Vagina (tissue), 2 donors: ENCODE measurements at places on chromosomes 6 and 20. TPM values are rescaled to one million over a fixed set of nuclear protein-coding genes. Genes with fewer than 3 reads are reported as not detected.
A peak's percentile ranks its signal among the peaks of the same experiment; 100 is the strongest.

Gene CCN5
- 134 TPM for total RNA-seq

Gene ID4
- 27.7 TPM for total RNA-seq

Gene ADGB
- not detected for total RNA-seq

Gene OTOR
- not detected for total RNA-seq

Gene PACRG
- total RNA-seq, result not detected

Gene RTN4IP1
- 2.9 TPM for total RNA-seq

Gene GNRH2
- not detected for total RNA-seq

Gene SEL1L2
- not detected for total RNA-seq

DNA sequence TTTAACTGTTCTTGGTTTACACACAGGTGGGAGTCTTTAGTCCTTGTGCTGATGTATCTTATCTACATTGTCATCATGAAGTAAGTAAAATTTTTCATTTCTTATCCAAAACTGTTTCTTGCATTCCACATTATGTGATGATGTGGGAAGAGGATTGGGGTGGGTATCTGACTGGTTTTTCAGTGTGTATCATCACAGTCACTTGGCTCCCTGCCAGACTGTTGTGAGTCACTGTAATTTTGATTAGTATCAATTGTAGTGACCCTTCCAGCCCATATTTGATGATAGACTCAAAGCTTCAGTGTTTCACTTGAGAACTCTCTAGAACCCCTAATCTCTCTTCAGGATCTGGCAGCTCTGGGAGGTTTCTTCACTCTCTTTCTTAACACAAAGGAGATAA, 84.5 kb upstream of the RIN2 start:
- no peak for DNase-seq

DNA sequence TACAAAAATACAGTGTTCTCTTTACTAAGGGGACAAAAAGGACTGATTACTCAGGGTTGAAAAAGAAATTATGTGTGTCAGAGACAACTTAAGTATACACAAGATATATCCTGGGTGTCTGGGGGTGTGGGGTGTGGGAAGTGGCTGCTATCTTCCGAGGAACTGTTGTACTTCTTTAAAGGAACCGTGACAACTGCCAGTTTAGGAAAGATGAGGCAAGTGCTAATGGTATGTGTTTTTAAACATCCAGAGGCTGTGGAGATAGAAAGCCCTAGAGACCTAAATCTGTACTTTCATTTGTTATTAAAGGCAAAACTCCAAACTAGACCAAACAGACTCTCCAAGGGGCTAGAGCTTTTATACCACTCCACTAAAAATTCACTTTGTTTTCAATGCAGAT, 95.6 kb downstream of the SNAP25 start:
- DNase-seq, result no peak

- no peak for DNase-seq
Observed at GRCh38 chr6:142679907-142680700, 264.9 kb downstream of the HIVEP2 start.

- DNase-seq, result no peak
Observed at GRCh38 chr6:156111913-156112312, 656.3 kb upstream of the NOX3 start.

DNA sequence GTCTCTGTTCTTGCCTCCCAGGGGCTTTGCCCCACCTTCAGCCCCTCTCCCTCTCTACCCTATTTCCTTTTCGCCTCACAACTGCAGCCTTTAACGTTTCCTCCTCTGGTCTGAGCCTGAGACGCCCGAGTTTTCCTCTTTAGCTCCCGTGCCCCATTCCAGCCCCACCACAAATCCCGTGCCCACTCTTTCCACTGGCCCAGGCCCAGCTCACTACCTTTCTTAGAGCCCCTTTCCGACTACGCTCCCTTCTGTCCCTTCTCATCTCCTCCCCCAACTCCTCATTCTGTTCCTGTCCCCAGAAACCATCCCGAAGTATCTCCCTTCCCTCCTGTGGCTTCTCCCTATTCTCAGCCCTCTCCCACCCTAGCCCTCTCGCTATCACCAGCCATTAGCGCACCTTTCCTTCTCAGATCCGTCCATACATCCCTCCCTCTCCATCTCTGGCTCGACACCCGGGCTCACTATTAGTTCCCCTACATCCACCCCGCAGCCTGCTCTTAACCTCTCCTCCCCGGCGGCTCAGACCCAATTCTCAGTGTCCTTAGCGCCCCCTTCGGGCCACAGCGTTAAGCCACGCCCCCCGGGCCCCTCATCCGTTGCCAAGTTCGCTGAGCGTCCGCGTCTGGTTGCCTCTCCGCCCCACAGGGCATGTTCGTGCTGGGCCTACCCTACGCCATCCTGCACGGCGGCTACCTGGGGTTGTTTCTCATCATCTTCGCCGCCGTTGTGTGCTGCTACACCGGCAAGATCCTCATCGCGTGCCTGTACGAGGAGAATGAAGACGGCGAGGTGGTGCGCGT, 2.7 kb downstream of the SLC32A1 start:
- no peak for DNase-seq

- no peak for DNase-seq
Observed at GRCh38 chr6:29537714-29538403, 21.7 kb downstream of the UBD start.

DNA sequence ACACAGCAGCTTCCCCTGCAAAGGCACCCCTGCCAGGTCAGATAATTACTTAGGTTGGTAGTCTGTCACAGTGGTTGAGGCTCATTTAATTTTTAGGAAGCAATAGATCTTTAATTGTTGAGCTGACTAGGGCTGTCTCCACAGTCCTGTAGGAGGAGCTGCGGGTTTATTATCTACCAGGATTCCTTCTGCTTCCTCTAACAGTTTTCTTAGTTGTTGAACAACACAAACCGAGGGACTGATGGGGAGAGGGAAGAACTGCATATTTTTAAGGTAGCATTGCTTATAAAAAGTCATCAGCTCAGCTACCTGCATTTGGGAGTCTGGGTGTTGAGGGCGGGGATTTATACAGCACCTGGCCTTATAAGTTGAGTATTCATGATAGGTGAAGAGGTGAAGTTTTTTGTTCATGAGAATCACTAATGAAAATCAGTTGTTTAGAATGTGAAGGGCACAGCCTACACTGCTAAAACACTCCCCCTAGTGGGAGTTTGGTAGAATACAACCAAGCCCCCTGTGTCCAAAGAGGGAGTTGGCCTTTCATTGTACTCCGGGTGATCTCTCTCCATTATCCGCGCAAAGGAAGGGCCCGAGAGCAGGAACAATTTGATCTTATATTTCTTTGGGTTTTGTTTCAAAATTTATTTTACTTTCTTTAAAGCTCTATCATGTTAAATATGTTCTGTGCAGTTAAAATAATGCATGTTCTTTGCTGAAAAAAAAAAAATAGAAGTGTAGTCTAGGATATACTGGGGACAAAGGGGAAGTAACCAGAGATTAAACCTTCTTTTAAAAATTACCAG, 69.6 kb downstream of the SSR1 start:
- no peak for DNase-seq

DNA sequence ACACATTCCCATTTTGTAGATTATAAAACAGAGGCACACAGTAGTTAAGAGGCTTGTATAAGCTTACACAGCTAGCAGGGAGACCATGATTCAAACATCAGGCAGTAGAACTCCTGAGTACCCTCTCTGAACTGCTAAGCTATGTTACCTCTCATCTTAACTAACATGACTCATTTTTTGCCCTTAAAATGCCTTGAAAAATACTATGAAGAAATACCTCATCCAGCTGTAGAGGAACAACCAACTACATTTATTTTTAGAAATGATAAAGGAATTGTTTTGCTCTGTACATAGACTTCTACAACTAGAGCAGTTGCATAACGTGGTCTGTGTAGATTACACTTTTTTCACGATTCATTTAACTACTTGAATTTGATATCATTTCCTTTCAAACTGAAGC, 102.1 kb downstream of the FLRT3 start:
- DNase-seq, result no peak

DNA sequence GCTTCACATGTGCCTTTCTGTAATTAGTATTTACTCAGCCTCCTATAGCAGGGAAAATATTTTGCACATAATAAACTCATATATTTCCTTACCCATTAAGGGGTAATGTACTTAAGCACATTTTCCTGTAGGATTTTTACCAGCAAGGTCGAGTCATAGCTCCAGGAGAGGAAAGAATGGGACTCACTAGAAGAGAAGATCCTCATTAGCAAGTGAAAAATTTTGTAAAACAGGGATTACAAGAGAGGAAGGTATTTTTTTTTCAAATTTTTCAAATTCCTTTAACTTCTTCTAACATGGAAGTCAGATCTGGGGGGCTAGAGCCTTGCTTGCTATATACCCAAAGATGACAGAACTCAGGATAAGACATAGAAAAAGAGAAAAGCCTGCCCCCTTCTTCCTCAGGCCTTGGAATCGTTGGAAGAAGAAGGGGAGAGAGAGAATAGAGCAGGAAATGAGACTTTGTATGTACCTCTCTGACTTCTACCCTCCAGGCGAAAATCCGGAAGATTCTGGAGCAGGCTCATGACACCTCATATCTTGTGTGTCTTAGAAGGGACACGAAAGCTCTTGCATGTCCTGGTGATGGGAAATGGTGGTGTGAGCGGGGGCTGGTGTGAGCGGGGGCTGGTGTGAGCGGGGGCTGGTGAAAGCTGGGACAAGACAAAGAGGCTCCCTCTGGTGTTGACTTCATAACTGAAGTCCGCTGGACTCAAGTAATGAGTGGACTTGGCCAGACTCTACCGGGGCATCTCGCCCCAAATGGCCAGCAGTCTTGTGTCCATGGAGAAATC, 256.9 kb upstream of the PLCB4 start:
- DNase-seq, result no peak

DNA sequence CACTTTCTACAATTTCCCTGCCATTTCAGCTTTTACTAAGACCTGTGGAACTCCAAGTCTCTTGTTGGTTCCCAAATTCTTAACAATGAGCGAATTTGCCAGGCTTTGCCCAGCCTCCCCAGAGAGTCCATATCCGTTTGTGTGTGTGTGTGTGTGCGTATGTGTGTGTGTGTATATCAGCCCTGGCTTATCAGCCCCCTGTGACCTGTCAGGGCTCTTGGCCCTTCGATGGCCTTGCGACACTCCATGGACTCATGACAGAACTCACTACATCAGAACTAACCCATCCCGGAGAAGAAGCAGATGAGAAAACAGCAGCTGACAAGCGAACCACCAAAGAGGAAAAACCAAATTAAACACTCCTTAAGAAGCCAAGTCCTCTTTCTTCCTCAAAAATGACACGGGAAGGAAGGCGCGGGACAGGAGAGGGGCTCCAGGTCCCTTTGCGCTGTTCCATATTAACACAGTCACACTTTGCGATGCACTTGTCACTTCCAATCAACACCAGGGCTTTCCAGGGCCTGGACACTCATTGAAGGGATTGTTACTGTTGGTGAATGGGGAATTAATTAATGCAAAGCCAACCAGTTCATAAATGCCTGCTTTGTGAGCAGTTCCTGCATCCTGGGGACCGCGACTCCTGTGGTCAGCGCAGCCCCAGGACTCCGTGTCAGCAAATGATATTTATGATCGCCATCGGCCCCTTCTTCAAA, 524.0 kb downstream of the CD83 start:
- no peak for DNase-seq

GRCh38 chr6:168315596-168315995, 4.0 kb downstream of the DACT2 start:
- no peak for DNase-seq

DNA sequence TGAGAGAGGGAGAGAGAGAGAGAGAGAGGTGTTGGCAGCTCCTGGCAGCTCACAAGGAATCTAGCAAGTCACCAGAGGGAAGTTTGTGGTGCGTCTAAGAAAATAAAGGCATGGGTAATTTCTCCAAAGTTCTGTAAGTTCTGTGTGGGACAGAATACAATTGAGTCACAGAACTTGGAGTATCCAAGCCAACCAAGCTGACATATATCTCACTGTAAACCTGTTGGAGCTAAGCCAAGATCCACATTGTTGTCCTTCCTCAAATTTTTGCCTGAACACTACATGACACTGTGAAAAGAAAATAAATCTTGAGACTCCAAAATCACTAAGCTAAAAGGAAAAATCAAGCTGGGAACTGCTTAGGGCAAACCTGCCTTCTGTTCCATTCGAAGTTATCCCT, 436.7 kb downstream of the MEI4 start:
- DNase-seq, result no peak

- DNase-seq, result no peak
Observed at GRCh38 chr6:170583756-170584180, 669 bp downstream of the PDCD2 start.

DNA sequence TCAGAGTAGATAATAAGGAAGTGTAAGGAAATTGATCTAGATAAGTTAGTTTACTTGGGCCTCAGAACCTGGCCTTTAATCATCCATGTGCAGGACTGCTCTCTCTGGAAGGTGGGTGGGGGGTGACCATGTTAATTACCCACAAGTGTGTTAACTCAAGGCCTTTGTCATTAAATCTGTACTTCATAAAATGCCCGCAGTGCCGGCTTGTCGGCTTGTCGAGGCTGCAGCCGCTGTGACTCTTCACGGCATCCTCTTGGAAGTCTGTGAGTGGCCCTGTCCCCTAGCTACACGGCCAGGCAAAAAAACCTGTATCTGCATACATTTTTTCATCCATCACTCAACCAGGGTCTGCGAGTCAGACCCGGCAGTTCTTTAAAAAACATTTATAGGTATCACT, 70.9 kb upstream of the ASCC3 start:
- DNase-seq, result no peak

- no peak for DNase-seq
Observed at GRCh38 chr6:82179415-82179814, 68.1 kb downstream of the IBTK start.

DNA sequence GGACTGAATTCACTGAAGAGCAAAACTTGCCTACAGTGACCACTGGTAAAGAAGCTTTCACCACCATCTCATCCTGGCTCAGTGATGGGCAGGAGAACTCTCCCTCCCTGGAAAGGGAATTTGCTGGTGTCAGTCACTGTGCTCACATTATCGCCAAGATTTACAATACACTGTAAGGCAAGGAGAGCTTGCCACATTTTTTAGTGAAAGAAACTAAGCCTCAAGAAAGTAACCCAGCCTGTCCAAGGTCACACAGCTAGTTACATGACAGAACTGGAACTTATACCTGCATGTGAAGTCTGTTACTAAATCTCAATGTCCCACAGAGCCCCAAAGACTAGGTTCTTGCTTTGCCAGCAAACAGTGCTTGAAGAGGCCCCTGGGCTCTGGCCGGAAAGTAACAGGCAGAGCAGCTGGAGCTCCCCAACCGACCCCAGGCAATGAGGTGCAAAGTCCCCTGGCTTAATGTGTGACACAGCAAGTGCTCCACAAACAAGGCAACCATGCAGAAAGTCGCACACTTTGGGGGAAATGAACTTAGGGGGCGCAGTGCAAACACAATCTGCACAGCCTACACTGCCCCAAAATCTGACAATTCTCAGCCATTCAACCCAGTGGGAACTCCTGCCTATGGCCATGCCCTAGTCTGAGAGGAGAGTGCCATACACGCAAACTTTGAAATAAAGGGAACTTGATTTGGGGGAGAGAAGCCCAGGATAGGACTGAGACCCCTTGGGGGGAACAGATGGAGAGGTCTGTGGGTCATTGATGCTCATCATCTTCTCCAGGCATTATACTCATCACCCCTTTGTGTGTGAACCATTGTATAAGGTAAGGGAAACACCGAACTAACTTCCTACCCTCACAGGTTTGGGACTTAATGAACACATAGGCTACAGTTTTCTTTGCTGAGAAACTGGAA, 1.9 kb downstream of the BCL2L1 start:
- peak; percentile 87 for DNase-seq

GRCh38 chr20:63903796-63904561, 9.1 kb downstream of the DNAJC5 start:
- no peak for DNase-seq

GRCh38 chr6:167580619-167580911, 246.1 kb upstream of the AFDN start:
- DNase-seq, result peak; percentile 8

- DNase-seq, result peak; percentile 93
Observed at GRCh38 chr20:23349338-23350195, 1.0 kb upstream of the NXT1 start.

GRCh38 chr6:101058296-101058695, 177.2 kb upstream of the ASCC3 start:
- DNase-seq, result no peak
